ENCODE measurements at places on chromosomes 4 and X. TPM values are rescaled to one million over a fixed set of nuclear protein-coding genes. Genes with fewer than 3 reads are reported as not detected.

DNA sequence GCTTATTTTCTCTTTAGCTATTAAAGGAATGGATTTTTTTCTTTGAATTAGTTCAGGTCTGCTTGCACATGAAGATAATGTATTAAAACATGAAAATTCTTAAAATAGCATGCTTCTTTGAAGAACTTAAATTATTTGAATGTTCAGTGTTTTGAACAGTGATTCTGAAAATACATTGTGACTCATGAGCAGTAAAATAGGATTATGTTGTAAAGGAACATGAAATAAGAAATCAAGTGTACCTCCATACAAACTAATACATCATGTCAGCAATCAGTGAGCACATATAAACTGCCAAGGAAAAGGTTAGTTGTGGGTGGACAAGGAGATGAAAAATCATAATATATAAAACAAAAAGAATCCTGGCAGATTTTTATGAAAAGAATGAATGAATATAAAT lies 66.1 kb downstream of the SNX25 start:
- no peak for DNase-seq

DNA sequence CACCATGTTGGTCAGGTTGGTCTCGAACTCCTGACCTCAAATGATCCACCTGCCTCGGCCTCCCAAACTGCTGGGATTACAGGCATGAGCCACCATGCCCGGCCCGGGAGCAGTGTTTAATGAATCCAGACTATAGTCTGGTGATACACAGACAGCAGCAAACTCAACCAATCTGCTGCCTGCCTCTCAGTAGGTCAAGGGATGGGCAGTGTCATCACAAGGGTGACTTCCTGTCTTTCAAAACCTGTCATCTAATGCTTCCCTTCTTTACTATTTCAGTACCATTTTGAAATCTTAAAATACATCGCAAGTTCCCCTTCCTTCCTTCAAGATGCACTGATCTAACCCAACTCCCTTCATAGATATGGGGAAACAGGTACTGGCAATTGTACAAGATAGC lies 8.4 kb downstream of the RPL39 start:
- DNase-seq = no peak

DNA sequence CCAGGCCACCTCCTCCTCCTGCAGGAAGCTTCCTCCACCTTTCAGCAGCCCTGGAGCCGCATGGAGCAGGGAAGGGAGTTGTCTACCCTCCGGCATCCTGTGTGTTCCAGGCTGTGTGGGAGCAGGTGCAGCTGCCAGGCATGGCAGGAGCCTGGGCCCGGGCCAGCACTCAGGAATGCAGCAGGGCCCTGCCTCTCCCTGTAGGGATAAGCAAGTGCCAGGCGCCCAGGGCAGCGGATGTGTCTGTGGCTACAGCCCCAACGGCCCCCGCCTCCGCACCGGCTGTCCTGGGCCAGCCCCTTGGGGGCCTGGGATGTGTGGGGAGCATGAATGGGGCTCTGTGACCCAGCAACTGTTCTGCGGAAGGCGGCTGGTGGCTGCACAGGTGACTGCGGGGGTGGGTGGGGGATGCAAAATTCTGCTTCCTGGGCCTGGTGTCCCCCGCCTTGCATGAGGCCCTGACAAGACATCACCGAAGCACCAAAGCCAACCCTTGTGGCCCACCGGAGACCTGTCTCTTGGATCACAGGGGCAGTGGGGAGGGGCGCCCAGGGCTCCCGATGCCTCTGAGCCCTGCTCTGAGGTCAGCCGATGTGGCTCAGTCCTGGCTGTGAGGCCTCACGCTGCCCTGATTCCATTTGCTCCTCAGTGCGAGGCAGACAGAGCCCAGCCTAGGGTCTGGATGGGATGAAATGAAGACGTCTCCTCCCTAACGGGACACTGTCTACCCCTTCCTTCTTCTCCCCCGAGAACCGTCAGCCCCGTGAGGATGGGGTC lies 1.4 kb upstream of the DOK7 start:
- DNase-seq = peak; percentile 71

DNA sequence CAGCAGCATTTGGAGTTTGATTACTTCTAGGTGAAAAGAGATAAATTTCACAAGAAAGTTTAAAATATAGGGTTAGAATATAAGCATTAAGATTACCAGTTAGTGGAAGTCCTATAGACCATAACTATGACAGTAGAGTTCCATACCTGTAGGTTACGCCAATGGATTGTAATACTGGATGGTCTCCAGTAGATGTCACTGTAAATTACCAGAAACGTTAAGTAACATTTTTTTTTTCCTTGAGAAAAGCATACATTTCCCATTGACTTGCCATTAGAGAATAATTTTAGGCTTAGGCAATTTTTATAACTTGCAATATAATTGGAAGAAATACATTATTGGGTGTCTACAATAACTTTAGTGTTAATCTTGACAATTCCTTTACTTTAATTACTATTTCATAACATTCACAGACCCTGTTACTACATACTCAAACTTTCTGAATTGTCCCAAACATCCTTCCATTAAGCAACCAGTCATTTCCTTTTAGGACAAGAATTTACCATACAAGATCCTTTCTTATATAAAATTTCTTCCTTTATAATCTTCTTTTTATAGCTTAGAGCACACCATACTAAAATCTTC lies 304.1 kb upstream of the TECRL start:
- peak; percentile 48 for DNase-seq

DNA sequence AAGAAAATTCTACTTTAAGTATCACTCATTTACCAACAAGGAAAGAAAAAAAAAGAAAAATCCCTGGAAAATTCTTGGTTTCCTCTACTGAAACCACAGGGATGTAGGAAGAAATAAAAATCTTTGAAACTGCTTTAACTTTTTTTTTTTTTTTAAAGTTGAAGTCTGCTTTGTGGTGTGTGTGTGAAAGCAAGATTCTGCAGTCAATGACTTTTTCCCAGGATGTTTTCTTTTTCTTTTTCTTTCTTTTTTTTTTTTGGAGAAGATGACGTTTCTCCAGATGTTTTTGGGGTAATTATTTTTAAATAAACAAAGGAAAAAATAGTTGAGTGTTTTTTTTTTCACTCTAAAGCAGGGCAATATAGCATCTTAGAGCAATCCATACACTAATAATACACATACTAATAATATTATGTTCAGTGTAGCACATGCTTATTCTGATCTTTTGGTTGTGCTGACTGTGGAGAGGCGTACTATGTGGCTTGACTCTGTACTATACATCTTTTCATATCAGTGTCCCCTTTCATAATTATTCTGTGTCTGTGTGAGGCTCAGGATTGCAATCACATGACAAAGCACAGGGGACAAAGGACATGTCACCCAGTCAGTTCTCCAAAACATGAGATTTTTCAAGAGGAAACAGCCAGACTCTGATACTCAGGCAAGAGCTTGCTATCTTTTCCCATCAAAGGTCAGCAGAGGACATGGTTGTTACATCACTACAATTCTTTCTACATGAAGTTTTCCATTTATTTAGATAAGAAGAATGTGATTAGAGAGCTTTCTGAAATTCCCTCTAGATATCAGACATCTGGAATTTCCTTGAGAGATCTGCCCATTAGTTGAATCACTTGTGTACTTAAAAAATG lies 111.0 kb downstream of the PDE5A start:
- no peak for DNase-seq

DNA sequence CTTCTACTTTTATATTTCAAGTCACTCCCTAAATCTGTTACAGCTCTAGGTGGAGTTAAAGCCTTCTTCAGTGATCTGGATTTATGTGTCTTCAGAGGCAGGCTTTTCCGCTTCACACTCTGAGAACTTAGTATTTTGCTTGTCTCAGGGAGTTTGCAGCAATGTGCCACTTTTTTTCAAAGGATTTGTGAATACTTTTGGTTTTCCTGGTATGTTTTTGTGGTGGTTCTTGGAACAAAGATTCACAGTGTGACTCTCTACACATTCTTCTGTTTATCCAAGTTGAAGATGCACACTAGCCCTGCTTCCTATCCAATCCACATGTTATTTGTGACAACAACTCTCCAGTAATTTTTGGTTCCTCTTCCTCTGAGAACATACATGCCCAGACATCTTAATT lies 1253.7 kb downstream of the TECRL start:
- DNase-seq = no peak

DNA sequence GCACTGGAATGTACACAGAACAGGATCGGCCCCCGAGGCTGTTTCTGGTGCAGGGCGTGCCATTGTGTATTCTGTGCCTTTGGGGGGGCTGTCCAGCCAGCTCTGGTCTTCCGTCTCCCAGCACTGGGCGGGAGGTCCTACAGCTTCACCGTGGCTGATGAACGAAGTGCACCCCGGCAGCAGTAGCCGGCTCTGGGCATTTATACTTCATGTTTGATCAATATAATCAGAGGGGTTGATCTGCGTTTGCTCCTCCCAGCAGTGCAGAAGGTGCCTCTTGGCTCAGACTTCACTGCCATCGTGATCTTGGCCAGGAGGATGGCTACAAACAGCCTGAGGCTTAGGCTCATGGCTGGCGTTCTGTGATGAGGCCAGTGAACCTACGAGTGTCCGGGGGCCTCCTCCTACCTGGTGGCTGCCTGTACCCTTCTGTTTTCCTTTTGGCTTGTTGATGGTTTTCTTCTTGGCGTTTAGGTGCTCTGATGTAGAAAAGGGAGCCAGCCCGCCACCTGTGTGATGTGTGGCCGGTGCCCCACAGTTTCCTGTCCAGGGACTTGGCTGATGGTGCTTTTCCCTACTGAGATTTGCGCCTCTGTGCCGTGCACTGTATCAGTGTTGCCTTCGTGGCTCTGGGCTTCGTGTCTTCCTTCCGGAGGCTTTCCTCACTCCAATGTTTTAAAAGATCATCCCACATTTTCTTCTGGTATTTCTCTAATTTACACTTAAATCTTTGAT lies 31.2 kb upstream of the HGFAC start:
- no peak for DNase-seq

DNA sequence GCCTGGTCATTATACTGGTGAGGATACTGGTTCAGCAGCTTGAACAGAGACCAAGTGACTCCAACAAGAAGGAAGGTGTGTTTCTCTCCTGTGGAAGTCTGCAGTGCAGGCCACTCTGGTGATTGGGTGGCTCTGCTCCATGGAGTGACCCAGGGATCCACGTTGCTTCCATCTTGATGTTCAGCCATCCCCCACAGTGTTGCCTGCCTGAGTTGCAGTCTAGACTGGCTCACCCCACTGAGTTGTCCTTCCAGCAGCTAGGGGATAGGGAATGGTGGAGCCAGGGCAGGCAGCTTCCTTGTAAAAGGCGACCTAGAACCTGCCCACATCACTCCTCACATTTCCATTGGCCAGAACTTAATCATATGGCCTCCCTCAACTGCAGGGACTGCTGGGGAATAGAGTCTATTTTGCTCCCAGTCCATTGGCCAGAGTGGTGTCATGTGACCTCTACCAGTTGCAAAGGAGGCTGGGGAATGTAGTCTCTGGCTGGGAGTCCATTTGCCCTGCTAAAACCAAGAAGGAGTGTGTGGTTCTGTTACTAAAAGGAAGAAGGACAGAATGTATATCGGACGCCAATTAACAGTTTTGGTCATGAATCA lies 8.0 kb downstream of the MAN2B2 start:
- peak; percentile 64 for DNase-seq

- peak; percentile 29 for DNase-seq
These were observed 53.9 kb downstream of the PAPSS1 start for GRCh38 chr4:107666134-107666533.

The NWD2 gene
- total RNA-seq = not detected

The GAGE1 gene
- not detected for total RNA-seq

The CISD2 gene
- total RNA-seq = 69.2 TPM

The FRMD7 gene
- not detected for total RNA-seq
